ENCODE measurements at places on chromosomes 5 and 9.

DNA sequence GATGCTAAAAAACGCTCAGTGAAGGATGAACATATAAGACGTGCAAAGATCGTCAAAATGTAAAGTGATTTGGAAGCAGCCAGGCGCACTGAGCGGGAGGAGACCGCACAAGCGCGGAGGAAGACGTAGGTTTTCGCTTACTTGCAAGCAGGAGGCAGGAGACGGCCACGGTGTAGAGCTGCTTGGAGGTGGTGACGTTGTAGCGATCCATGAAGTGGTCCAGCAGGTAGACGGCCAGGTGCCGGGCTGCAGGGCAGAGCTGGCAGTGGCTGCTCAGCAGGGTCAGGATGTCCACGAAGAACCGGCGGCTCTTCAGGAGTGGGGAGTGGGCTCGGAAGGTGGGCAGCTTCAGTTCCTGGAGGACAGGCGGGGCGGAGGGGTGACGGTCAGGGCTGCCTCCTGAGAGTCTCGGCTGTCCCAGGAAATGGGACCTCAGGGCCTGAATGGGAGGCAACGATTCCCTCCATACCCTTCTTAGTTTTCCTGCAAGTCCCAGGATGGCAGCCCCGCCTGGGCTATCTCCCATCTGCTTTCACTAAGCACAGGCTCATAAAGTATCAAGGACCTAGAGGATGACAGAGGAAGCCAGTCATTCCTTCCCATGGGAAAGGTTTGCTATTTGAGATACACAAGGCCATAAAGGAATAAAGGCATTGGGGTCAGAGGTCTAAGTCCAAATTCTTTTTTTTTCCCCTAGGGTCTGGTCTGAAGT is 31.8 kb downstream of the CCNJL start:
- DNase-seq, result no peak

DNA sequence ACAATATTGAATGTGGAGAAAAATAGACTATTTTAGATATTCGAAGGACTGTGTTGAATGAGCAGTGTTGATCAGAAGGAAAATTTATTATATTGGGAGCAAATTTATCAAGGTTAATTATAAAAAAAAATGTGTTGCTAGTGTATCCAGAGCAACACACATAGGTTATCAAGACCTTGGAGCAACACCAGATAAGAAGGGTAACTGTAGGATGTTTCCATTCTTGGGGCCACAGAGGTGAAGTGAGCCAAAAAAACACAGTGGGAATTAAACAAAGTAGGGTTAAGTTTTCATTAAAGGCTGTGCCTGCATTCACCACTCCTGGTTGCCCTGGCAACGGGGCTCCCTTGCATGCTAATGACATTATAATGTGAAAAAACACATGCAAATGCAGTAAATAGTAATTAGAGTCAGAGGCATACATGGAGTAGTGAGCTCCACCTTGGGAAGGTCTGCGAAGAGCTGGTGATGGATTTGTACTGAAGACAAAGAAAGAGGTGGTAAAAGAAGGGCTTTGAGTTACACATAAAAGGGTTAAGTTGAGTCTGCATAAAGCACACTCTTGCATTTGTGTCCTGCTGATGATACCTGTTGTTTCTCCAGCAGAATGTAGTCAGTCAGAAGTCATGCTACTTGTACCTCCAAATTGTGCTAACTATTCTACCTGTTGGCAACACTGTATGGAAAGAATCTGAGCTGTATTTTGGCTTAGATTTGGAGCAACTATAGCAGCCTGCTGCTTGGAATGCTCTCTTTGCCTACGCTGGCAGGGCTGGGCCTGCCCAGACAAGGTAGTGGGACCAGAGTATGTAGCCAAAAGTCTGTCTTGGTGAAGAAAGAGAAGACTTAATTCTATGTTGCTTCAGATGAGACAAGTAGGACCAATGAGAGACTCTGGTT is 59.6 kb downstream of the ATG10 start:
- DNase-seq, result no peak

- DNase-seq, result no peak
Measured at GRCh38 chr5:81859624-81860023, 108.7 kb upstream of the SSBP2 start.

DNA sequence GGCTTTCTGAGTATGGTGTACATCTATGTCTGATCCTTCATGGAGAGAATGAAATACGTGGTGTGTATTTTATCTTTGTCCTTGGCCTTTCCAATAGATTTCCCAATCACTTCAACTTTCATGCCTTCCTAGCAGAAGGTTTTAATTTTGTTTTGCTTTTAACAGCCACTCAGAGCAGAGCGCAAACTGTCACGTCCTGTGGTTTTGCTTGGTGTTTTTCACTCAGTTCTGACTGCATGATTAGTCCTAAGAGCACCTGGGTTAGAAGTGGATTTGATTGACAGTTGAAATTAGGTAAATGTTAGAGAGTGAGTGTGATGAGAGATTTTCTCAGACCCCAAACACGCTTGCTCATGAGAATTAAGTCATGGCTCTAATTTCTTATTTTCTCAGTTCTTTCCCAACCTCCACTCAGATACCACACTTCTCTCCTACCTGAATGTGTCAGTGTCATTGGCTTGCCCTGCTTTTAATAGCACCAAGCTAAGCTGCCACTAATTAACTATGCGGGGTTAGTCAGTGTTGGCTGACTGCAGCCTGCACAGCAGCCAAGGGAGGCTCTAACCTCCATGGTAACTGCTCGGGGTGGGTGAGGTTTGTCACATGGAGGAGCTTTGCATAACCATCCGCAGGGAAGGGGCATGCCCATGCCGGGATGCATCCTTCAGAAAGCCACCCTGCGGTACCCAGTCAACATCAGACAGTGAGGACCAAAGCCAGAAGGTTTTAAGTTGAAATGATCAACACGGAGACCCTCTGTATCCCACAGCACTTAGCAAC is 173.4 kb downstream of the NR3C1 start:
- peak; percentile 30 for DNase-seq

DNA sequence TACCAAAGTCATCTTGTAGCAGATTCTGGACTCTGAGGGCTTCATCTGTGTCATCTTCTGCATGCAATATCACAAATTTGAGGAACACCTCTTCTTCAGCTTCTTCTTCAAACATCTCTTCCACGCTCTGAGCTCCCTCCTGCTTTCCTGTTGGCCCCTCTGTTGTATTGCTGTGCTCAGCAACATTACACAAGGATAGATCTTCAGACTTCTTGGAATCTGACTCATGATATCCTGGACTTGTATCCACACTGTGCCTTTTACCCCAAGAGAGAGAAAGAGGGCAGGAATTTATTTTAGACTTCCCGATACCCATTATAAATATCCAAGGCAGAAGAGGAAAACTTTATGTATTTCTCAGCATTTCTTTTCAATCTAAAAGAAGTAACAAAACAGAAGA is 21.3 kb downstream of the TICAM2 start:
- DNase-seq, result no peak

DNA sequence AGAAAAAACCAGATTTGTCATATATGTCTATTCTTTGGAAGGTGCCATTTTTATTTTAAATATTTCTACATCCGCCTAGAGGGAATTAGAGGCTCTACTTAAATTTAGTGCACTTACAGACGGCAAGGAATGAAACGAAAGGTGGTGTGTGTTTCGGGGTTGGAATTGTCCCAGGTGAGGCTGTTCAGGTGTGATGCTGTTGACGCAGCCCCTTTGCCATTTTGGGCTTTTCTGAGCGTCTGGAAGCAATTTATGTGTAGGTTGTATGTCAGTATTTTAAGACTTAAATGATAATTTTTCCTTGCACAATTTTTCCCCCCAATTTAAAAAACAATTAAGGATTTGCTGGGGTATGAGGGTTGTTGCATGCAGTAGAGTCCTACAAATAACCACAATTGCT is 2.0 kb downstream of the TENT4A start:
- no peak for DNase-seq

DNA sequence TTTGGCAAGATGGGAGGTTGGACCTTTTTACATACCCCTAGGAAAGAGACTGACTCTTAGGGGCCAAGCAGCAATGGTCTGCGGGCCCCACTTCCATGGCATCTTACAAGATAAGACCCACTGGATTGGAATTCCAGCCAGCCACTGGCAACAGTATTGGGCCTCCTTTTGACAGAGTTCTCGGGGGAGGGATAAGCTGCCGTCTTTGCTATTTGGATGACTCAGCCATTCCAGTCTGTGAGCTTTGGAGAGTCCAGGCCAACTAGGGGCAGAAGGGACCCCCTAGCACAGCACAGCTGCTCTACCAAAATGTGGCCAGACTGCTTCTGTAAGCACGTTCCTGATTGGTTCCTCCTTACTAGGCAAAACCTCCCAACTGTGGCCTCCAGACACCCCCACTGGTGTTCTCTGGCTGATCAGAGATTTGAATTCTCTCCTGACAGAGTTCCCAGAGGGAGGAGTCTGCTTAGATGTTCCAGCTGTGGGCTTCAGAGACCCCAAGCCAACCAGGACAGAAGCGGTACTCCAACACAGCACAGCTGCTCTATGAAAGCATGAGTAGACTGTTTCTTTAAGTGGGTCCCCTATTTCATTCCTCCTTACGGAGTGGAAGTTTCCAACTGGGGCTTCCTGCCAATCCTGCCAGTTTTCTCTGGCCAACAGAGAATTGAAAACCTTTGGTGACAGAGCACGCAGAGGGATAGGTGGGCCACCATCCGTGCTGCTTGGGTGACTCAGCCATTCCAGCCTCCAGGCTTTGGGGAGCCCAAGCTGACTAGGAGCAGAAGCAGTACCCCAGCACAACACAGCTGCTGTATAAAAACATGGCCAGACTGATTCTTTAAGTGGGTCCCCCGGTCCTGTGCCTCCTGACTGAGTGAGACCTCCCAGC is 672.1 kb upstream of the RIOK2 start:
- DNase-seq, result no peak

DNA sequence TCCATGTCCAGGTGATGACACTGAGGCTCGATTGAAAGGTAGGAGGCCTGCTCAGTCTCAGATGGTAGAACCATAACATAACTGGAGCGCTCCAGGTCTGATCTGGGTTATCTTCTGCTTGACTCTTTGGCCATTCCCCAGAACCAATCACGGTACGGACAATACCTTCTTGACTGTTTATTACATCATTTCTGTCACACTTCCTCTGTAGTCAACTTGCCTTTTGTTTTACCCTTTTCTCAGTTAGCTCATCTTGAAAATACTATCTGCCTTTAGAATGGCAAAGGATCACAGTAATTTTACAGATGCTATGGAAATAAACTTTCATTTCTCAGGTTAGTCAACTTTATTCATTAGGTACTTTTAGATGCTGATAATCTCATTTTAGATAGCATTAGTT is 22.4 kb downstream of the GLRA1 start:
- no peak for DNase-seq

DNA sequence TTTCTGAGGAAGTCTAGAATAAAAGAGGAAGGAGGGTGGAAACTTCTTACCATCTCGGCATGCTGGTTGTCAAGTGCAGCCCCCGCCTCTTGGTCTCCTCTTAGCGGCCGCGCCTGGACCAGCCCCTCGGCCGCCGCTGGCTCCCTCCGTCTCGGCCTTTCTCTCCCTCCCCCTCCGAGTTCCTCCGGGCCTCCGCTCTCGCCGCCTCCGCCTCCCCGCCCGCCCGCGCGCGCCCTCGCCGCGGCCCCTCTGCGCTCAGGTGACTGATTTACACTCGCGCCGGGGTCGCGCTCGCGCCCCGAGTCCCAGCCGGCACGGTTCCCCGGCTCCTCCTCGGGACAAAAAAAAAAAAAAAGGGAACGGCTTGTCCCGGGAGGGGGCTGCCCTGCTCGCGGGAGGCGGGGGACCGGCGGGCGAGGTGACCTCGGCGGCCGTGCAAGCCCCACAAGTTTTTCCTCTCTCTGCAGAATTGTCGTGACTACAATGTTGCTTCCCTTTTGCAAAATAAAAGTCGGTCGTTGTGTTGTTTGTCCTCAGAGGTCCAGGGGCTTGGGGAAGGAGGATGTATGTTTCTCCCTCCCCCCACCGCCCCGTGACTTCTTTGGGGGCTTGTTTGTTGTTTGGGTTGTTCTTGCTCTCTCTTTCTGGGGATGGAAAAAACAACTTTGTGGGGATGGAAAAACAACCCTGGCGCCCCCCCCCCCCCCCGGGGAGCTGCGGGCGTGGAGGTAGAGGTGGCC is at the start of gene BNC2:
BNC2 (minus strand) TSS at position 75 of the 740 bp plus-strand sequence; CDS start at position 53, 22 bp downstream.
- DNase-seq, result no peak

- DNase-seq, result no peak
Measured at GRCh38 chr9:128921881-128922763, 1.3 kb downstream of the PHYHD1 start.

DNA sequence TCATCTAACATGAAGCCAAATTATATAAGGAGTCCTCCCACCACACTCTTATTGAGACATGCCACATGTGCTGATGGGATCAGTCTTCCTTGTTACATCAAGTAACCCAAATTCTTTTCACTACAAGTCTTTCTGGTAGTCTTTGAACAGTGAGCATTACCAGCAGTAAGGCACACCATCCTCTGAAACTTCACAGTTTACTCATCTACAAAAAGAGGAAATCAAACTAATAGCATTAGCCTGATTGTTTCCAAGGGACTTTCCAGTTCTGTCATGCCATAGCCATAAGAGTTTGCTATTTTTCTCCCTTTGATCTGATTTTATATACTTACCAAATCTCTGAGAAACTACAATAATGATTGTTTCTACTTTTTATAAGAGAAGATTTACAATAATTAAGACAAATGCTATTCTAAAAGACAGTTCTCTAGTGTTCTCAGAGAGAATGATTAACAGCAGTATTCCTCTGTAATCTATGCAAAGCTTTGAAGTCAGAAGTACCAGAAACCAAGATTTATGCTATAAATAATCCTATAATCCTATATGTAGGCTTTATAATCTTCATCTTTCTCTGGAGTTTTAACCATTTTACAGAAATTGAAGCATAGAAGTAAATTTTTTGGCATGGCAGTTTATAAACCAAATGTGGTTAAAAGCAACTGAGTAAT is 166.2 kb upstream of the ACO1 start:
- DNase-seq, result no peak

DNA sequence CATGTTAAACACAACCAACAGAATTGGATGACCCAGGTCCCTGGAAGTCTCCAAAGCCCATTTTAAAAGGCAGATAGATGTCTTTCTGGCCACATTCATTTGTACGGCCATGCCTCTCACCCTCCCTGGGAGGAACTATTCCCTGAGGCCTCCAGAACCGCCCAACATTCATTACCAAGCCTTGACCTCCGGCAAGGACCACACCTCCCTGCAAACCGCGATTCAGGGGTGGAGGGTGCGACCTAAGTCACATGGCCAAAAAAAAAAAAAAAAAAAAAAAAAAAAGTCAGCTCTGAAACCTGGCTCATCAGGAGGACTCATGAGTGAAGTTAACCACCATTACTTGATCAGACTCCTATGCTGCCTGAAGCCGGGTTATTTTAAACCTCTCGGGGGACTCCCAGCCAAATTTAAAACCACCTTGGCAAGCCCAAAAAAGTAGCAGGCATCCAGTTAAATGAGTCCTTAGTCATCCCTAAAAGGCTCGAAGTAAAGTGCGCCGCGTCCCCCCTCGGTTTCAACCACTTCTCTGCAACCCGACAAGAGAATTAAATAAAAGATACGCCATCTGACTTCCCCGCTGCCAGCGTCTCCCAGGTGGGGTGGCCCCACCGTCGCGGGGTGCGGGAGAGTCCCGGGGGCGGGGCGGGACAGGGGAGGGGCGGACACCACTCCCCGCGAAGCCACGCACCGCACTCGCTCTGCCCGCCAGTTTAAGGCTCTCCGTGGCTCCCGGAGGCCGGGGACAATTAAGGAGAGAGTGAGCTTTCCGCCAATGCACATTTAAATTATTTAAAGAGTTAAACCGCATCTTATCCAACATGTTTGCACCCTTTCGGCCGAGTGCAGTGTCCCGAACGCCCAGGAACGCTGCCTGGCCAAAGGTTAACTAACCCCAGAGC is 2.3 kb downstream of the KLF9 start:
- DNase-seq, result peak; percentile 36
